ENCODE measurements at places on chromosomes 5 and 9. TPM values are rescaled to one million over a fixed set of nuclear protein-coding genes. Genes with fewer than 3 reads are reported as not detected.

Gene HRH2
- not detected for polyA plus RNA-seq

Gene FAM174A
- polyA plus RNA-seq: 16.9 TPM

Gene ENC1
- 14.5 TPM for polyA plus RNA-seq

Gene RNF183
- polyA plus RNA-seq: not detected

Gene PHF24
- polyA plus RNA-seq: 0.06 TPM

Gene ABCA1
- 2.2 TPM for polyA plus RNA-seq

Gene NR5A1
- not detected for polyA plus RNA-seq

DNA sequence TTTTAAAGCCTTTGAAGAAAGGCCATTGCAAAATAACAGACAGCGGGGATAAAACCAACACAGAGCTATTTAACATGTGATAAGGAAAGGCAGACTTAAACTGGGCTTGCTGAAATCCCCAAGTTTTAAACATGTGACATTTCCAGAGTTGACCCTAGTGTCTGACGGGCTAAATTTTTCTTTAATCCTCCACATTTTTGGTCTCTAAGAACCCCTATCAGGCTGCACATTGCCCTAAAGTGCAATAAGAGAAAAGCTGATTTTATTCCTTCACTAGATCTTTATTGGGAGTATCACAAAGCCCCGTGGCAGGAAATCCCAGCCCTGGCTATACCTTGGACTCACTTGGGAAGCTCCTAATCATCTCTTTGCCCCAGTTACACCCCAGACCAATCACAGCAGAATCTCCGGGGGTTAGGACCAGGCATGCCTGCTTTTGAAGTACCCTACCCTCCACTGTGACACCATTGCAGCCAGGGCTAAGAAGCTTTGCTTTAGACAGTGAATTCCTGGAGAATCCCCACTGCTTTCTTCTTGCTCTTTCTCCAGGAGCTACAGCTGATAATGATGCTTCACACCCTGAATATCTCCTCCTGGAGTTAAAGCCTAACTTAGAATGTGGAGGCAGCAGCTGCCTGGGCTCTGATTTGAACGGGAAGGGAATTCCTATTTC is 20.1 kb upstream of the COL15A1 start:
- DNase-seq: no peak

DNA sequence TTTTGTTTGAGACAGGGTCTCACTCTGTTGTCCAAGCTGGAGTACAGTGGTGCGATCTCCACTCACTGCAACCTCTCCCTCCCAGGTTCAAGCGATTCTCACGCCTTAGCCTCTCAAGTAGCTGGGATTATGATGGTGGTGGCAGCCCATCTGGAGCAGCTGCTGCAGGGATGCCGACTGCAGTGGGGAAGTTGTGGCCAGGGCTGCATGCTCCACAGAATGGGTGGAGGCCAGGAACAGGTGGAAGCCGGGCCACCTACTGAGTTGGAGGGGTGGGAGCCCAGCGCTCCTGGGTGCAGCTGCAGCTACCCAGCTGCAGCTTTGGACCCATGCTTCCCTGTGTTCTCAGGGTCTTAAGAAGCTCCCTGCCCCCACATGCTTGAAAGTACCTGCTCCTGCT is 99.7 kb downstream of the SCAI start:
- no peak for DNase-seq

- DNase-seq: no peak
These were observed 72.1 kb upstream of the ANKRD55 start for GRCh38 chr5:56305001-56305950.

DNA sequence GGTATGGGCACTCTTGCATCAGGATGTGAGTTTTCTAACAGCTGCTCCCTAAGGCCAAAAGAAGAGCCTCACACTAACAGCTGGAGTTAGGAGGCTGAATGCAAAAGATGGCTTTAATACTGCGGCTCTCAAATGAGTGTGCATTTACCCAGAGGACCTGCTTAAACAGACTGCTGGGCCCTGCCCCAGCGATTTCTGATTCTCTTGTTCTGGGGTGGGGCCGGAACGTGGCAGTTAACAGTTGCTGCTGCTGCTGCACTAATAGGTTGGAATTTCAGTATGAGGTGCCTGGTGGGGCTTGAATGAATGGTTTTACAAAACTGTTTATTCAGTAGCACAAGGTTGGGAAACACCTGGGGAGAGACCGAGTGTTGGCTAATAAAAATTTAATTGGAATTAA is 26.1 kb downstream of the HMGCR start:
- no peak for DNase-seq

DNA sequence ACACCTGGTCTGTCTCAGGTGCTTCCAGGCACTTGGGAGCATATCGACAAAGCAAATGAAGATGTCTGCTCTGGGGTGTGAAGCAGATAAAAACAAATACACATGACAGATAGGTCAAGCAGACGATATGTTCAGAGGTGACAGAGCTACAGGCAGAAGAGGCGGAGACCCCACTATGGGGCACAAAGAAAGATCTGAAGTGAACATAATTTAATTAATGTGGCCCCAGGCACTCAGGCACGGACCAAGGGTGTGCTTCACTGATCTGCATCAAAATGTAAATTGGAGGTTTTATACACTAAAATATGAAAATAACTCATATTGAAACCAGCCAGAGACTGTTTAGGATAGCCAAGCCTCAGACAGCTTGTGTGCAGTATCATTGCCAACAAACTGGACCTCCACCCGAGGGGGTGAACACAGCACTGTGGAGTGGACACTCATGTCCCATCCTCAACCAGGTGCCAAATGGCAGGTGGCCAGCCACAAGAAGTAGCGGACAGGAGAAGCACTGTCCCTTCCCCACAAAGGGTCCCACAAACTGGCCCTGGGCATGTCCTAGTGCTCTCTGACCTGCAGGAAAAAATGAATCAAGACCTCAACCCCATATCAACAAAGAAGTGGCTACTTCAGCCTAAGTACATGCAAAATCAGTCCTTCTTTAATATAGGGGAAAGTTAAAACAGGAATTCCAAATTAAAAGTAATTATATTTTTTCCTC is 29.2 kb downstream of the ROR2 start:
- DNase-seq: no peak

- no peak for DNase-seq
These were observed 157.8 kb upstream of the TRPM3 start for GRCh38 chr9:71279151-71279739.

GRCh38 chr5:141753971-141754713 is 72.1 kb upstream of the ARAP3 start:
- DNase-seq: peak; percentile 52

- DNase-seq: no peak
These were observed 144.9 kb downstream of the MYO10 start for GRCh38 chr5:16791036-16791705.

- no peak for DNase-seq
These were observed 21.3 kb downstream of the PWWP2A start for GRCh38 chr5:160097991-160098390.

- peak; percentile 63 for DNase-seq
These were observed 127.7 kb downstream of the TMC1 start for GRCh38 chr9:72649127-72649442.

DNA sequence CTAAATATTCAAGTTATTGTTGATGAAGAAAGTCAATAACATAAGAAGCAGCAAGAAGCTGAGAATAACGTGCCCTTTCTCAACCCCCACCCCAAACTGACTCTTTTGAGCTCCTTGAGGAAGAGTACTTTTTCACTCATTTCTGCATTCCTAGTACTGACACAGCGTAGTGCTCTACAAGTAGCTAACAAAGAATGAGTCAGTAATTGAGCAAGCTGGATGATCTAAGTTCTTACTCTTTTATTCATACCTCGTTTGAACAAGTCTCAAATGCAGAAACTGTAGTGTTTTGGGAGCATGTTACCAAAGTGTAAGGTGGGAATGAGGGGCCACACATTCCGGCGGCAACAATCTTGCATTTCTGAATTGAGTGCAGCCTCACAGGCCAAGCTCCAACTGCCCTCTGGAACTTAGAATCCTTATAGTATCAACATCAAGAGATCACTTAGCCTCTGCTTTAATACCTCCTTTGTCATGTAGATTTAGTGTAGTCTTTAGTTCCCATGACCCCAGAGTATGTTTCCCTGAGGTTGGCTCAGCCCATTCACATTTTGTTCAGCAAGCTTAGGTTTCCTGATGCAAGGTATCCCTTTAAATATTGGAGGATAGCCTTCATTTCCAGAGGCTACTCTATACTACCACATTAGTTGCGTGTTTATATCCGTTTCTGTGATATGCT is 152.0 kb downstream of the PRR16 start:
- DNase-seq: peak; percentile 86

Measured in foreskin keratinocyte (primary cell).